ENCODE measurements at places on chromosomes 5 and 9.

- DNase-seq = peak; percentile 34
Observed at GRCh38 chr9:136482046-136482792, 621 bp downstream of the SEC16A start.

DNA sequence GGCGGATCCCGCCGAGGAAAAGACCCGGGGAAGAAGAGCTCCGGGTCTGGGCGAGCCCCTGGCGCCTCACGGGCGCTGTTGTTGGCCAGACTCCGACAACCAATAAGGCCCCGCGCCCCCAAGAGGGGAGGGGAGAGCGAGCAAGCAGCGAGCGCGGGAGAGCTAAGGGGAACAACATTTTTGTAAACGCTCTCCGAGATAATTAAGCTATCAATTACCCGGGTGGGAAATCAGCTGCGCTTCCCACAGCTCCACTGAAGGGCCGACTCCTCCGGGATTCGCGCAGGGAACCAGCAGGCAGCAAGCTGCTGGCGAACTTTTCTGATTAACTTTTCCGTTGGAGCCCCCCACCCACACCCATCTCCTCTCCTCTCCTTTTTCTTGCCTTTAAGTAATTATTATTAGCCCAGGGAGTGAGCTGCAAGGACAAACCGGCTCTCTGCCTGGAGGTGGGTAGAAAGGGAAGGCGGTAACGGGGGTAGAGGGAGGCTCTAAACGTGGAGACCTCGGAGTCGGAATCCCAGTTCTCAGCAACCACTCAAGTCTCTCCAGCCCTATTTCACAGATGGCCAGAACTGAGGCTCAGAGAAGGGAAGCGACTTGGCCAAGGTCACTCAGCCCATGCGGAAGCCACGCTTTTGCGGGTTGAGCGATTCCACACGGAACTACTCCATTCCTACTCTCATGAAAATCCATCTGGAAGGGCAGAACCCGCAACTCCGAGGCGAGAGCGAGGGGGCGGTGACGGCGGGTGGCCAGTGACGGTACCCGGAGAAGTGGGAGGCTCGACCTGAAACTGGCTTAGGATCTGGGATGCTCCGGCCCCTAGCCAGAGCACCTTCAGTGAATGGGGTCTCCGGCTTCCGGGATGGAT, 1.3 kb downstream of the ASTN2 start:
- DNase-seq = no peak

DNA sequence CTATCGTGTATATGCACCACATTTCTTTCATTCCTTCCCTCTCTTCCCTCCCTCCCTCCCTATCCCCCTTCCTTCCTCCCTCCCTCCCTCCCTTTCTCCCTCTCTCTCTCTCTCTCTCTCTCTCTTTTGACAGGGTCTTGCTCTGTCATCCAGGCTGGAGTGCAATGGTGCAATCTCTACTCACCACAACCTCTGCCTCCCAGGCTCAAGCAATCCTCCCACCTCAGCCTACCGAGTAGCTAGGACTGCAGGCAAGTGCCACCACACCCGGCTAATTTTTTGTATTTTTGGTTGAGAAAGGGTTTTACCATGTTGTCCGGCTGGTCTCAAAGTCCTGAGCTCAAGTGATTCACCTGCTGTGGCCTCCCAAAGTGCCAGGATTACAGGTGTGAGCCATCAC, 1.1 kb upstream of the ANKS6 start:
- no peak for DNase-seq

GRCh38 chr5:133930813-133931090, 37.7 kb downstream of the C5orf15 start:
- no peak for DNase-seq

GRCh38 chr5:160649304-160649703, 202.7 kb downstream of the ATP10B start:
- peak; percentile 25 for DNase-seq

DNA sequence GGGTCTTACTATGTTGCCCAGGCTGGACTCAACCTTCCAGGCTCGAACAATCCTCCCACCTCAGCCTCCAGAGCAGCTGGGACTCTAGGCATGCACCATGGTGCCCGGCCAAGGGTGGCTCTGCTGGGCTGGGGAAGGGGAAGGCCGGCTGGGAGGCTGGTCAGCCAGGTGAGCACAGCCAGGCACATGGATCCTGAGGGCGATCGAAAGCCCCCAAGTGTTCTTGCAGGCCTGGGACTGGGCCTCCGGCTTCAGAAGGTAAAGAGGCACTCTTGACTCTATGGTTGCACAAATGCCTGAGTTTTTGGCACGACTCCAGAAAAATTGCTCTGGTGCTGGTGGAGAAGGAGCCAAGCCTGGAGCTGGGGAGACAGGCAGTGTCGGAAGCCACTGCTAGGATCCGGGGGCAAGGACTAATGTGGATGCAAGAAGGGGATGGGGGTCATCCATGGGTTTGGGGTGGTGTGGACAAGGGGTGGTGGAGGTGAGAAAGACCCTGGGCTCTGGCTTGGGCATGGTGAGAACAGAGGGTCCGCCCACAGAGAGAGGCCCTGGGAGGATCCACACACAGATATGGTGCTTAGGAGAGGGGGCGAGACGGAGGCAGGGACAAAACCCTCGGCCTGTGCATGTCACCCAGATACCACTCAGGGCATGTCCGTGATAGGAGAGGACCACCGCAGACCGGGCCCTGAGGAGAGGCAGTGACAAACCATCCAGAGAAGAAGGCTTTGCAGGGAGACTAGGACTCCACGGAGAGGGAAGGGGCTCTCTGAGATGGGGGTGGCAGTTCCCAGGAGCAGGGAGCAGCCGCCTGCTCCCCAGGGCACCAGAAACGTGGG, 51.1 kb upstream of the COL5A1 start:
- DNase-seq = no peak

DNA sequence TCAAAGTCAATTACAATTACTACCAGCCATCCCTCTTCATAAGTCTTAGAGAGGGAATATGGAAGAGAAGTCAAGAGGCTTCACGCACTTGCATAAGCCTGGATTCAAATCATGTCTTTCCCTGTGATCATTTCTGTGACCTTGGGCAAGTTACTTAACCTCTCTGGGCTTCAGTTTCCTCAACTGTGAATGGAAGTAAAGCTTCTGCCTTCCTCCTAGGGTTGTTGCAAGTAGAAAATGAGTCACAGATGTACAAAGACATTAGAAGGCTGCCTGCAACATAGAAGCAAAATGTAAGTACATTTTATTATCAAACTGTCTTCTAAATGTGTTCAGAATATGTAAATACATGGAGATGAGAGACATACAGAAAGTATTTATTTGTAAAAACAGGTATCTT, 42.3 kb upstream of the SEMA6A start:
- DNase-seq = peak; percentile 71

GRCh38 chr9:124899845-124900244, 37.9 kb downstream of the ARPC5L start:
- no peak for DNase-seq

DNA sequence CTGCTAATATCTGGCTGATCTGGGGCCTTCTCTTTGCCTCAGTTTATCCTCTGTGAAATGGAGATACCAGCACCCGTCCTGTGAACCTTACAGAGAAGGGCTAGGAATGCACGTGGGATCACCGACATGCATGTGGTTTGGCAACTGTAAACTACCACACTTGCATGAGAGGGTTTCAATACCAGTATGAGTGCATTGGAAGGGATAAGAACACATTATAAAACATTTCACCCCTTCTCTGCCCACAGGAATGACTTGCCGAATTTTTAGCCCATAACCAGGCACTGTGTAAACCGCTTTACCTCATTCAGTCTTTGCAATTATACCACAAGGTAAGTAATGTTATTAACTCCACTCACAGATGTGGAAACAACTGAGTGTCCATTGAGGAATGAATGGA, 8.9 kb upstream of the RAB14 start:
- no peak for DNase-seq

- peak; percentile 58 for DNase-seq
Observed at GRCh38 chr5:134590992-134591659, 41.5 kb downstream of the SAR1B start.

DNA sequence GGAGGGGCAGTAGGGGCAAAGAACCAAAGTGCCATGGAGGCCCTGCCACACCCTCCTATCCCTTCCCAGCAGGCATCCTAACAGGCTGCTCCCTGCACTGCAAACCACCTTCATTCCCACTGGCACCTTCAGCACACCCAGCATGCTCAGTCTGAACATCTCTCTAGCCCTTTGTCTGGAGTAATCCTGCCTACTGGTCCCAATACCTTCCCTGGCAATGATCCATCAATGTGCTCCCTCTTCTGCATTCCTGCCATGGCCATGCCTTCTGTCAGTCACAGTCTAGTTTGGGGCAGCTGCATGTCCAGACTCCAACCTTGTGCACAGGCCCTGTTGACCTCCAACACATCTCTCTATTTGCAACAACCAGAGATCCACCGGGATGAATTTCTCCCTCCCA, 4.9 kb downstream of the MACROH2A1 start:
- DNase-seq = no peak

- peak; percentile 4 for DNase-seq
Observed at GRCh38 chr9:29282121-29282520, 1708.8 kb upstream of the C9orf72 start.

Measured in renal cortical epithelial cell (primary cell).